NCI-H2029 treated with DMSO at 0.1 percent for 48 hours (cell line): ENCODE measurements at places on chromosomes 11 and 22.

DNA sequence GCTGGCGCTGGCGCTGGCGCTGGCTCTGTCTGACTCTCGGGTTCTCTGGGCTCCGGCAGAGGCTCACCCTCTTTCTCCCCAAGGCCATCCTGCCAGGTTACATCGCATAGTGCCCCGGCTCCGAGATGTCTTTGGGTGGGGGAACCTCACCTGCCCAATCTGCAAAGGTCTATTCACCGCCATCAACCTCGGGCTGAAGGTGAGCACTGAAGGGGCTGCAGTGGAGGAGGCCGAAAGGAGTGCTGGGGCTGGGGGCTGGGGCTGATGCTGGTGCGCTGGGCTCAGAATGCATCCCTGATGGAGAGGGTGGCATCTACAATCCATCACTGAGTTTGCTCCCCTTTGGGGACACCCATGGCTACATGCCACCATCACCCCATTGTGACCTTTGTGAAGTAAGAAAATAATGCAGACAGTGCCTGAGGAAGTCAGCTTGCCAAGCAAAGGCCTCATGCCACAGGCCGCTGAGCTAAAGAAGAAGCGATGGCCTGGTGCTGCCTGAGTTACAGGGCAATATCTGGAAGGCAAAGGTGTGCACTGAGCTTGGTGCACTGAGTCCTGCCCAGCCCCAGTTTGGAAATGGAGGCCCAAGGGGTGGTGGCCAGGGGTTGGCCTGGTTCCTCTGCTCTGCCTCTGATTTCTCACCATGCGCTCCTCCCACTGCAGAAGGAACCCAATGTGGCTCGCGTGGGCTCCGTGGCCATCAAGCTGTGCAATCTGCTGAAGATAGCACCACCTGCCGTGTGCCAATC lies 620 bp downstream of the SMPD1 start:
- no peak for DNase-seq

- no peak for DNase-seq
These were observed 286.2 kb upstream of the NARS2 start for GRCh38 chr11:78860720-78861422.

- DNase-seq: no peak
These were observed 58.9 kb upstream of the MYEOV start for GRCh38 chr11:69234740-69235710.

DNA sequence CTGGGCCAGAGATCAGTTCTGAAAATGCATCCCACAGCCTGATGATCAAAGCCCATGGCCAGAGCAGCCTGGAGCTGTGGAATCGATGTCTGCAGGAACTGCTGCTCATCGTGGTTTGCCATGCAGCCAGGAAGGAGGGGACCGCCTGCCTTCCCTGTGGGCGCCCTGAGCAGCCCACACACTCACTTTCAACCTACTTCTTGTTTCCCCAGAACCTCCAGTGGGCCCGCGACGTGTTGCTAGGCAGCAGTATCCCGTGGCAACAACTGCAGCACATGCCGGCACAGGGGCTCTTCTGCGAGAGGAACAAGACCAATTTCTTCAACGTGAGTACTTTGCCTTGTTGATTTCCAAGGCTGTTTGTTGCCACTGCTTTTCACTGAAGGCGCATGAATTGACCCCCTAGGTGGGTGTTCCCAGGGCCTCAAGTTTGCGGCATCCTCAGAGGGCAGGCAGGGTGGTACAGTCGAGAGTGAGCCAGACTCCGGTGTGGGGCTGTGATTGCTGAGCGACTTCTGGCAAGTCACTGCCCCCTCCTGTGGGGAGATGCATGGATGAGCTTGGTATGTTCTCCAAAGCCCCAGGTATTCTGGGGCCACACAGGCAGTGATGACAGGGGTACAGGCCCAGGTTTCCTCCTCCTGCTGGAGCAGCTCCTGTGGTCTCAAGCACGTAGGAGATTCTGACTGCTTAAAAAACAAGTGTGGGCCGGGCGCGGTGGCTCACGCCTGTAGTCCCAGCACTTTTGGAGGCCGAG lies 47.0 kb upstream of the SUSD2 start:
- no peak for DNase-seq

GRCh38 chr11:8810540-8811301 lies 100.3 kb upstream of the AKIP1 start:
- peak; percentile 49 for DNase-seq

GRCh38 chr11:124879493-124880289 lies 14.5 kb downstream of the ROBO3 start:
- no peak for DNase-seq

GRCh38 chr11:23359297-23359696 lies 499.0 kb upstream of the CCDC179 start:
- no peak for DNase-seq

DNA sequence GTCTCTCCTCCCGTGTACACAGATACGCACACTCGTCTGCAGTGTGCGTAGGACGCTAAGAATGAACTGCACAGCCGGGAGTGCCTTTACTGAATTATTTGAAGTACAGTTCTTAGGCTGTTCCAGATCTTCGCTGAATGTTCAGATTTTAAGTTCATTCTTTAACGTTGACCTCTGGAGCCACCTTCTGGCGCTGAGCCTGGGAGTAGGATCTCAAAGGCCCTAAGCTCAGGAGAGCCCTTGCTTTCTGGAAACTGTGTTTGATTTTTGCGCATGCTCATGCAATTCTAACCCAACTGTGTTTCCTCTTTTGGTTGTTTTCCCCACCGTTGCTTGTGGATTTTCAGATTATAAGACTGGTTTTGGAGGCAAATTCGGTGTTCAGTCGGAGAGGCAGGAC lies 22.8 kb downstream of the CTTN start:
- no peak for DNase-seq

DNA sequence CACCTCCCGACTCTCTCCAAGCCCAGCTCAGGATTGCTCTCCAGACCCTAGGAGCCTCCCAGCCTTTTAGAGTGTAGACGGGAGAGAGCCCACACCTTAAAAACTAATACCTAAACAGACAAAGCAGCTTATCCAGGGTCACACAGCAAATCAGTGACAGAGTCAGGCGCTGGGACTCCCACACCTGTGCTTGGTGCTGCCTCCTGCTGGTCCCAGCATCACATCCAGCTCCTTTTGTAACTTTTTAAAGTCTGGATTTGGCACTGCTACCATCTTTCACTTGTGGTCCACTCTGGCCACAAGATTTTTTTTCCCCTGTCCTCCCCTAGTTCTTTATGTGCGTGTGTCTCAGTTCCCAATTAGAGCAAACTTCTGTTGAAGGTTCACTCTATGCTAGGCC lies 4.7 kb downstream of the ANO1 start:
- no peak for DNase-seq

- no peak for DNase-seq
These were observed 411 bp downstream of the ACTN3 start for GRCh38 chr11:66546966-66547661.

DNA sequence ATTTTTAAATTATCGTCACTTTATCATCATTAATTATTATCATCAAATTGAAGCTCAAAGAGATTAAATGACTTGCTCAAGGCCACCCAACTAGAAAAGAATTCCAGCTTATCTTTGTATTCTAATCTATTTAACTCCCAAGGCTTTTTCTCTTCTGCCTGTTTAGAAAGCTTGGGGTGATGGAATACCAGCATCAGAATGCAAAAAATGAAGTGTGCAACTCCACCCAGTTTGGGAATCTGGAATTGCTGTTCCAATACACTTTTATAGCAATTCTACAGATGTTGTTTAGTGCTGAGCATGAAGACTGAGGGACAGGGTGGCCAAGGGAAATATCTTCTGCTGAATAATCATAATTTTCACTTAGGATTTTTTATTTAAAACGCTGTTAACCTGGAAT lies 97.2 kb upstream of the FIBIN start:
- no peak for DNase-seq

GRCh38 chr22:25716637-25717036 lies 25.4 kb upstream of the MYO18B start:
- DNase-seq: no peak

DNA sequence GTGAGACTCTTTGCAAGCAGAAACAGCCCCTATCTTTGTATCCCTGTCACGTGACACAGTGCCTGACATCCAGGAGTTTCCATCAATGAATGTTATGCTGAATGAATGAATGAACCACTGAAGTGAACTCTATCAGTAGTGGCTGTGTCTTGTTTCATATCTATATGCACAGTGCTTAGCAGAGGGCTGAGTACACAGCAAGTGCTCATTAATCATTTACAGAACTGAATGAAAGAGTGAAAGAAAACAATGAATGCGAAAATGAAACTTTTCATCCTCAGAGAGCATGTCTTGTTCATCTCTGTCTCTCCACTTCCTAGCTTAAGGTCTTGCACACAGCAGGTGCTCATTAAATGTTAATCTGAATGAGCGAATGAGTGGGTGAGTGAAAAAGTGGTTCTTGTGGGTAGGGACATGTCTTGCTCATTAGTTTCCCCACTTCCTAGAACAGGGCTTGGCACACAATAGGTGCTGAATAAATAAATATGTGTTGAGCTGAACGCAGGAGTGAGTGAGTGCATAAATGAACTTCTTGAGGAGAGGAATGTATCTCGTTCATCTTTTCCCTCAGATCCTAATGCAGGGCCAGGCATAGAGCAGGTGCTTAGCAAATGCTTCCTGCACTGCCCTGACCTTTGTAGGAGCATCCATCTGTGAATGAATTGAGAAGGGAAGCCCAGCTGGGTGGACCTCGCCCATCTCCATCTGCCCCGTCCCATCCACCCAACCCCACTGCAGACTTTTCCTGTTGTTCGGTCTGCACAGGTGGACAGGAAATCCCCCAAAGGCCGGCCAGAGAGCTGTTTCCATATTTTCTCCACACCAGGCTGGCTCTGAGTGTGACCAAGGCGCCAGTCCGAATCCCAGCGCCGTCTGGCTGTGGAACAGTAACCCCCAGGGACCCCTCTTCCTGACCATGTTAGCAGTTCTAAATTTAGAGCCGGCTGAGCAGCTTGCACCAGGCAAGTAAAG lies 113.4 kb upstream of the CRYBB3 start:
- no peak for DNase-seq

- DNase-seq: no peak
These were observed 280.4 kb upstream of the CNTN5 start for GRCh38 chr11:98740321-98740720.

DNA sequence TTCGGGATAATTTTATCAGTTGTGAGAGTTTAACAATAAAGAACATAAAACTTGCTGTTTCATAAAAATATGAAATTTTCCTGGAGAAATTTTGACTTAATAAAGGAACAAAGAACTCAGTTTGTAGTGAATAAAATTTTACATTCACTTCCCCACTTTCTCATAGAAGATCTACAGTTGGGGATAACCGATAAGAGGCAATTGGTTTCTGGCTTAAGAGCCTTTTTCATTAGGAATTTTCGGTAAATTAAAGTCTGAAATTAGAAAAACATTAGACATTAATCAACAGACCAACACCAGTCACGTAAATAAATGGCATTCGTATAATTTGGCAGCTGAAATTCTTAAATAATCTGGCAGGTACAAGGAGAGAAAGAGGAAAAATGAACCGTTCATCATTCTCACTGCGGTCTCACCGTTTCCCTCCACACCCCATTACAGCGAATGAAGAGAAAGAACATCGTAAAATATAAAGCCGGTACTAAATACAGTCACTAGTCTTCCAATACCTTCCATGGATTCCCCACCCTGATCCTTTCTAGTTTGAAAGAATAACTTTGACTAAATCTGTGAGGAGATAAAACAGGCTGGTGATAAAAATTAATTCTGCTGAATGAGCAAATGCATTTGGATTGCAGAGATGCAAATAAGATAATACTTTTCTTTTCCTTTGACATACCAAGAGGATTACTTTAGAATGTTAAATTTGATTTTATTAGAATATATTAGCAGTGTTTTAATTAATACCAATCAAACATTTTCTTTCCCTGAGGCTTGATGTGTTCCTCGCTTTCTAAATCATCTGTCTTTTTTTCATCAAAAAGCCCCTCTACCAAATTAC lies 19.5 kb downstream of the BLID start:
- no peak for DNase-seq

DNA sequence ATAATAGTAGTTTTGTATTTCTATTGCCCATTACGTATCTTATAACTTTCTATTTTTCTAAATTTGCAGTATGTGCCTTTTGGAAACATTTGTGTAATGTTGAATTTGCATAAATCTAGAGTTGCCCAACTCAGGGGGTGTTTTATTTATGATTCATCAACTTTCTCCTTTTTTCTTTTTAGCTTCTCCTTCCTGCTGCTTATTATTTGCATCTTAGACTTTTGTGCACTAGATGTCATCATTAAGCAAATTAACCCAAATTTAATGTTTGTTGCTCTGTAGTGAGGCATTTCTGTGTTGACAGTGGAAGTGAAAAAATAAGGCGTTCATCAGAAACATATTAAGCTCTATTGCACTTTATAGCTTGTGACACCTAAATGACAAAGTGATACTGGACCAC lies 56.2 kb upstream of the ZBED5 start:
- DNase-seq: no peak

DNA sequence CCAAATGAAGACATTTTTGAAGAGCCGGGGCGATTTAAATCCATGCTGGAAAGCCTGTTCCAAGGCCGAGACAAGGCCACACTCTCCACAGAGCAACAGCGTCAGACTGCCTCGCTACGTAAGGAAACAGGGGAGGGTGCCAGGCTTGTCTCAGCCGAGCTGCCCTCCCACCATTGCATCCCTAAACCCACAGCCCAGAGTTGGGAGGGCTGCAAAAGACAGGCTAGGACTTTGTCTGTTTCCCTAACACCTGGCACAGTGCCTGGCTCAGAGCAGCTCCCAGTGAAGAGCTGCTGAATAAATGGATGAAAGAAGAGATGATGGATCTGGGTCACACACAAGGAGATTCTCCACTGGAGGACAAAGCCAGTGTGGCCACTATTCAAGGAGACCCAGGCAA lies 51.3 kb upstream of the SCUBE2 start:
- no peak for DNase-seq

- DNase-seq: no peak
These were observed 3.7 kb downstream of the PRDM10 start for GRCh38 chr11:129998905-129999304.

DNA sequence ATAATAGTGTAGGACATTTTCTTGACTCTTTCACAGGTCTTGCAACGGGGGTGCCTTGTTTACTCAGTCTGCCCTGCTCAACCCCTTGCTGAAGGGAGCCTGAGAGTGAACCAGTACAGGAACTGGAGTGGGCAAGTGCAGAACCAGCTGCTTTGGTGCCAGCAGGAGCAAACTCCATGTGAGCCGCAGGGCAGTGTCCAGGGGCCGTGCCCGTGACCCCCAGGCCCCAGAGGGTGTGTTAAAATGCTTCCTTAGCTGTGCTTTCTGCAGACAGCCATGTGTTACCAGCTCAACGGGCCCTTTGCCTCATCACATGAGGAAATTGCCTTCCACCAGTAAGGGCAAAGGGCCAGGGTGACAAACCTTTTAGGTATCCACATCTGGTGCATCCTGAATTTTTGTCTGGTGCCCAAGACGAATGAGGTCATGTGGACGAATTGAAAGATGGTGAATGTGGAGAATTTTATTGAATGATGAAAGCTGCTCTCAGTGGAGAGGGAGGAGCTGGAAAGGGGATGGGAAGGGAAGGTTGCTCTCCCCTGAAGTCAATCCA lies 53.6 kb upstream of the OR5D13 start:
- no peak for DNase-seq

- DNase-seq: no peak
These were observed 10.1 kb downstream of the MRPL16 start for GRCh38 chr11:59800390-59801025.

- no peak for DNase-seq
These were observed 24.4 kb downstream of the SREBF2 start for GRCh38 chr22:41857155-41857859.

- DNase-seq: no peak
These were observed 91.5 kb upstream of the SESN3 start for GRCh38 chr11:95322539-95322938.
